Kasumi-1 (cell line): ENCODE measurements at places on chromosomes 6 and 20.
A peak's percentile ranks its signal among the peaks of the same experiment; 100 is the strongest.

DNA sequence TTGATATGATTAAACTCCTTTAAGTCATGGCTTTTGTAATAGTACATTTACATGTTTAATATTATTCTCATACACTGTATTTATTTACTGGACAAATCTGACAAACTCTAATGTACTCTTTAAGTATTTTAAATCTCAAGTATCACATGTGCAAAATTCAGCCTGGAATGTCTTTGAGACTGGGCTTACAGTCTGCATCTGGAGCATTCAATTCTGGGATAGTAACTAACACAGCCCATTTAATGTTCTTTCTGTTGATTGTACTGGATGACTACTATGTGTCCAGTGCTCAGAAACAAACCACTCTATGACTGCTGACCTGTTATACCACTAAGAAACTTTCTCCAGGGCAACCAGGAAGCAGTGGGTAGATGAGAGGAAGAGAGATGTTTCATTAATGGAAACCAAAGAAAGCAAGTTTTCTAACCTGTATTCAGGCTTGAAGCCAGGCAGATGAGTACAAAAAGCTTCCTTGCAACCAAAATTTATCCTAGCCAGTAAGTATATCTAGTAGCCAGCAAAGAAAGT is 26.8 kb downstream of the FBXL4 start:
- DNase-seq: no peak

- no peak for DNase-seq
Measured at GRCh38 chr6:66396145-66396544, 689.1 kb upstream of the EYS start.

DNA sequence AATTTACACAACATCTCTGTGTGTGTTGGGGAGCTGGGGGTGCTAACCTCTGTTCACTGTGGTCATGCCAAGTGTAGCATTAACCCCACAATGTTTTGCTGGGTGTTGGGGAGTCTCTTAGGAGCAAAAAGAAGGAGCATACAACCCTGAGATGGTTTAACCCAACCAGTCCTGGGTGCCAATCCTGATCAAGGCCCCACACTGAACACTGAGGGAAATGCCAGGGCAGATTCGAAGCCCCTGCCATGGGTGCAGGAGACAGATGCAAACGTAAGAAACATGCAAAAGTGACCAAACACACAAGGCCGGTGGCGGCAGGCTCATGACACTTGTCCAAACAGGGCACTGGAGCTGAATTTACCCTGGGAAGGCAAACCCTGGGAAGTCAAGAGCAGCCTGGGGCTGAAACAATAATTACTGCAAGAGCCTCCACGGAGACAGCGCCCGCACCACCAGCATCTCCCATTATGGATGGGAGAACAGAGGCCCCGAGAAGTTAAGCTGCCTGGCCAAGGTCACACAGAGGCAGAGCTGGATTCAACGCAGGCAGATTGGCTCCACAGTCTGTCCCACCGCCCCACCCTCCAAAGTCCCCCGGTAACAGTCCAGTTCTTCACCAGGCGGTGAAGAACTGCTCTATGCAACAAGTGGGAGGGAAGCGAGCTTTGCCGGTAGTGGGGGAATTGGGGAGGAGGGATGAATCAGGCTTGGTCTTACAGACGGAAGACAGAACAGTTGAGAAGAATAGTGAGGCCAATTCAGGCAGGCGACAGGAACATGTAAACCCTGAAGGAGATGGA is 8.5 kb downstream of the ACSS1 start:
- no peak for DNase-seq

DNA sequence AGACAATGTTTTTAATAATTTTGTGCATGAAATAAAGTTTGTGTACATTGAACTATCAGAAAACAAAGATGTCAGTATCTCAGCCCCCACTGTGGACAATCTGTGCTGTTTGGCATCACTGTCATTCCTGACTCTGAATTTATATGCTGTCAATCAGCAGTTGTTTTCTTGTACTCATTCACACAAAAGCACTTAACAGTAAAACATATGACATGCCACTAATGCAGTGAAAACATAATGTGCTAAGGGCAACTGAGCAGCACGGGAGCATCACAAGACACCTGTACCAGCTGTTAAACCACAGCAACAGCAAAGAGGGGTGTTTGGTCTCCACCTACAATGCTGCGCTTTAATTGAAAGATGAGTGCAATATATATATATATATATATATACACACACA is 647.8 kb upstream of the SLC35B3 start:
- DNase-seq: no peak

- DNase-seq: no peak
Measured at GRCh38 chr20:53850319-53850718, 220.1 kb downstream of the BCAS1 start.

DNA sequence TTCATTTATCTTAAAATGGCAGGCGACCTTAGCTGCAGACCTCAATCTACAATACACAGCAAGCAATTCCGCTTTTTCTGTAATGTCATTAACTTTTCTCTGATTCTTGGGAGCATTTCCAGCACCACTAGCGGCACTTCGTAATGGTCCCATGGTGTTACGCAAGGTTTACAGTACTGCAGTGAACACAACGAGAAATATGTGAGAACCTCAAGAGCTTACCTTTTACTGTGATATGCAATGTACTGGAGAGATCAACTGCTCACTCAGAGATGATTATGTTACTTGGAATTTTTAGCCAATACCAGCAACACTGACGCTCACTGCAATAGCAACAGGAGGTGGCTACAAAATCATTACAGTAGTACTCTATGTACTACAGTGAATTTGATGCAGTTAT is 2.8 kb upstream of the CEP43 start:
- DNase-seq: no peak

- DNase-seq: no peak
Measured at GRCh38 chr6:34555328-34555727, 801 bp downstream of the SPDEF start.

- no peak for DNase-seq
Measured at GRCh38 chr6:10316373-10316721, 98.5 kb downstream of the TFAP2A start.

DNA sequence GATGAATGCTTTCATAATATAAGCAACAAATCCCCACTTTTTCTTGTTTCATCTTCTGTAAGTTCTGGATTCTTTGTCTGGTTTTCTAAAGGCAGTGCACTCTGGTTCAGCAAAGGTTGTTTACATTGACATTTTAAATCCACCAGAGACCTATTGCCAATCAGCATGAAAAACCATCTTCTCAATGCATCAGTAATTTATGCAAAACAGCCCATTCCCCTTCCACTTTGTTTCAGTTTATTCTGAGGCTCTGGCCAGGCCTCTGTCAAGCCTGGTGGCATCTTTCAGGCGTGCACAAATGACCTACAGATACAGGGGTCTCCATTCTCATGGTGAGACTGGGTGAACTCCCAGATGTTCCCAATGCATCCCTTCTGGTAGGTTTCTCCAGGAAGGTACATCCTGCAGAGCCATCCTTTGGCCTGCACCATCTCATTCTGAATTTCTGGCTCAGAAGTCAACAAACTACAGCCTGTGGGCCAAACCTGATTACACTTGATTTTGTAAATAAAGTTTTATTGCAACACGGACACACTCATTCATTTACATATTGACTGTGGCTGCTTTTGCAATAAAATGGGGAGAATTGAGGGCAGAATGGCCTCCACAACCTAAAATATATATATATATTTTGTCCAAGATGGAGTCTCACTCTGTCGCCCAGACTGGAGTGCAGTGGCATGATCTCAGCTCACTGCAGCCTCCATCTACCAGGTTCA is 405.4 kb downstream of the PREX1 start:
- DNase-seq: no peak

- peak; percentile 74 for DNase-seq
Measured at GRCh38 chr6:163860287-163861081, 446.0 kb downstream of the QKI start.

- DNase-seq: no peak
Measured at GRCh38 chr20:12394786-12395185, 477.1 kb downstream of the BTBD3 start.

- DNase-seq: no peak
Measured at GRCh38 chr6:12301018-12301417, 10.9 kb downstream of the EDN1 start.

DNA sequence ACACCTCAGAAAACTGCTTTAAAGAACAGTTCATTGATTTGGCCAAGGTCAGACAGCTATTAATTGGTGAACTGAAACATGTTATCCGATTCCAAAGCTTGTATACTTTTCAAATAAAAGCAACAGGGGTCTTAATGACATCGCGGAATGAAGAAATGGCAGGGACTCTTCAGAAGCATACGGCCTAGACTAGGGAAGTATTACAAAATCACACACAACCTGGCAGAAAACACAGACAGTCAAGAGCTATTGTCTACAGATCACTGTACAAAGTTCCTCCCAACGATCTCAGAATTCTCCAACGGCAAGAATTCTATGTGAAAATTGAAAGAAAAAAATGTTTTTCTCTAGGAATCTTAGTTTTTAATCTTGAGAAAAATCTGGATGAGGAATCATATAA is 105.5 kb downstream of the PTPRK start:
- DNase-seq: no peak

DNA sequence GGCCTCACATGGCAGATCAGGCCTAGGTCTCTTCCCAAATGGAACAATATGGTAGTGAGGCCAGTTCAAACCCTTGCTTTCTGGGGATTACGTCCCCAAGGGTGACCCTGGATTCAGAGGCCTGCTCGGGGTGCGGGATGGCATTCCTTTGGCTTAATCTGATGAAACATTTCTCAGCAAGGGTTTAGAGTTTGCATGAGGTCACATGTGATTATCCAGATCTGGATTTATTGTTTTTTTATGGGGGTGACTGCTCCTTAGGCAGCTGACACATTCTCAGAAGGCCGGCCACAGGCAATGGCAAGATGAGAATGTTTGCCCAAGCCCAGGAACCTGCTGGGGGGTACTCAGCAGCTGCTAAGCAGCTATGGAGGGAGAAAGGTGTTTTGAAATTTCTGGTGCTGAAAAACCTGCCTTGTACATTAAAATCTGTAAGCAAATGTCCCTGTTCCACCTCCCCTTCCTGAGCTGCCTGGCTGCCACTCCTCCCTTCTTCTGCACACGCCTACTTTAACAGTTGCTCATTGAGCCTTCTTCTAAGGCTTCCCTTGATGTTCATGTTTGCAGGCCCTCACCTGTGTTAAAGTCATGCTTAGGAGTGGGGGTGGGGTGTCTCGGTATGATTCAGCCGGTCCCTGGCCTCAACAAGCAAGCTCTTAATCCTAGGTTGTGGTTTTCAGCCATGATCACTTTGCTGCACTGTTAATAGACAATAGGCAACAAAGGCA is 37.9 kb upstream of the FUCA2 start:
- DNase-seq: no peak

DNA sequence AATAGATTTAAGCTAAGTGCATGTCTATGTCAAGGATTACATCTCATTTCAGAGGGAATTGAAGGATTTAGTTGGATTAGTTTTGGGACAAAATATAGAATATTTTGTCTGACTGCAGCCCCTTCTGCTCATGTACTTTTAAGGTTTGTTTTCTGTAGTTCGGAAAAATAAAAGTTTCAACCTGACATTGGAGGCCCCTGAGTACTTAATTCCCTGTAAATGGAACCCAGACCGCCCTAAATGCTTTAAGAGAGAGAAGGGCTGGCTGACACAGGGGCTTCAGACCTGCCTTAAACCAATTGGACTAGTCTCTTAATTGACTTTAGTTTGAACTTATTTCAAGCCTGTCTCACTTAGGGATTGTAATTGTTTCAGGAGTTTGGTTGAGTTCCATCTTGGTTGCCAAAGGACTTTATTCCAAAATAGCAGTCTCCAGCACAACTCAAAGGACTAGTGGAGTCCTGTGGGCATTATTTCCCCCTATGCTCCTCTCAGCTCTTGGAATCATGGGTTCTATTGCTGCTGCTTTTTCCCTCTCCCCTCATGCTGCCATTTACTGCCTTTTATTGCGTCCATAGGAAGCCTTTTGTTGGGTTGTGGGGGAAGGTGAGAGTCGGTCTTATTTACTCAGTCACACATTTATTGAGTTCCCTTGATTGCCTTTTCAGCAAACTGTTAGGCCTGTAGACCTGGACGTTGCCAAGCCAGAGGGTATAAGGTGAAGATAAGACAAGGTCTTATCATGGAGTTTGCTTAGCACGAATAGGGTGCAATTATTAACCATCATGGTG is 14.5 kb downstream of the BRD2 start:
- no peak for DNase-seq

DNA sequence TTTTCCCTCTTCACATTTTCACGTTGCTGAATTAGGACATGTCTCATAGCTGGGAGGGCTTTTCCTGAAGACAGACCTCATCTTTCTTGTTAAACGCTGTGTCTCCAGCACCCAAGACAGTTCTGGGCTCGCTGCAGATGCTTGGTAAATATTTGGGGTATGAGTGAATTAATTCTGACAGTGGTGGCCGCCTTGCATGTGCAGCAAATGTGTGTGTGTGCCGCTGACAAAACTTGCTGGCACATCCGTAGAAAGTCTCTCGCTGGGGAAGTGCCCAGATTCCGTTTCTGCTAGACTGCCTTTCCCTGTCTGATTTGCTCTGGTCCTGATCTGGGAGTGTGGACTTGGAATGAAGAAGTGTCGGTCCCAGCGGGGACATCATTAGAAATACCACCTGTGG is 48.2 kb upstream of the ZNFX1 start:
- no peak for DNase-seq

GRCh38 chr20:44733341-44734069 is 12.2 kb upstream of the KCNK15 start:
- peak; percentile 53 for DNase-seq

DNA sequence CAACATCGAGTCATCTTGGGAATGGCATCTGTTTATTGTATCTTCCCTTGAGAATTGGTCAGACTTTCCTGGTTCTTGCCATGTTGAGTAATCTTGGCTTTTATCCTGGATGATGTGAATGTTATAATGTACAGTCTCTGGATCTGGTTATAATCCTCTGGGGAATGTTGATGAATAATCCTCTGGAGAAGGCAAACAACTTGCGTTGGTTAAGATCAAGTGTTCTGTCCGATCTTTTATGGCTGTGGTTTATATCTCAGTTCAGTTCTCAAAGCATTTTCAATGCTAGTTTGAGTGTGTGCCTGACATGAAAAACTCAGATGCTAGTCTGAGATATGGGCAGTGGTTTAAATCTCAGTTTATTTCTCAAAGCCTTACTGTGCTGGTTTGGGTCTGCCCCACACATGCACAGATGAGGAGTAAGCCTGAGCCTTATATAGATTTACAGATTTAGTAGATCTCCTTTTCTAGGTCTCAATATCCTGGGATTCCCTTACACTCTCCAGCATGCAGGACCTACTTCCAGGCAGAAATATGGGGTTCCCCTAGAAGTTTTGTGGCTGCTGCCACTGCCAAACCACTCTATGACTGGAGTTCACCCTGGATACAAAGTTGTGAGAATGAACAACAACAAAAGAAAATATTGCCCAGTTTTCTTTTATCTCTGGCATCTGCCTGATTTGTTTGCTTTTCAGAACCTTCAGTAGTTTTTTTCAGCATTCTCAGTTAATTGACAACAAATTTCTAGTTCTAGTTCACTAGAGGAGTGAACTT is 191.8 kb upstream of the MAN1A1 start:
- DNase-seq: no peak

DNA sequence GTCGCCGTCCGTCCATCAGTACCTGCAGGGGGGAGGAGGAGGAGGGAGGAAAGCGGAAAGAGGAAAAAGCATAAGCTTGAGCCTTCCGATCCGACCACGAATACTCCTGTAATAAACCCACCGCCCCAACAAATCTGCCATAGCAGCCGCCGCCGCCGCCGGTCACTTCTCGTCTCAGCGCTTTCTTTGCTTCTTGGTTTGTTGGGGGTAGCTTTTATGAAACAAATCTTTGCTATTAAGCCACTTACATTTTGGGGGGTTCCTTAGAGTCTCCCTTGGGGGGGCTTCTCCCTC is 277 bp downstream of the ADGRB3 start:
- DNase-seq: no peak
